Amniotic stem cell (primary cell): ENCODE measurements at places on chromosomes 1 and 21.

GRCh38 chr1:44208226-44208625 lies 5.0 kb upstream of the DMAP1 start:
- DNase-seq = no peak

- DNase-seq = no peak
Measured at GRCh38 chr1:172680733-172681275, 21.9 kb downstream of the FASLG start.

- DNase-seq = no peak
Measured at GRCh38 chr1:18588093-18588492, 42.6 kb upstream of the PAX7 start.

DNA sequence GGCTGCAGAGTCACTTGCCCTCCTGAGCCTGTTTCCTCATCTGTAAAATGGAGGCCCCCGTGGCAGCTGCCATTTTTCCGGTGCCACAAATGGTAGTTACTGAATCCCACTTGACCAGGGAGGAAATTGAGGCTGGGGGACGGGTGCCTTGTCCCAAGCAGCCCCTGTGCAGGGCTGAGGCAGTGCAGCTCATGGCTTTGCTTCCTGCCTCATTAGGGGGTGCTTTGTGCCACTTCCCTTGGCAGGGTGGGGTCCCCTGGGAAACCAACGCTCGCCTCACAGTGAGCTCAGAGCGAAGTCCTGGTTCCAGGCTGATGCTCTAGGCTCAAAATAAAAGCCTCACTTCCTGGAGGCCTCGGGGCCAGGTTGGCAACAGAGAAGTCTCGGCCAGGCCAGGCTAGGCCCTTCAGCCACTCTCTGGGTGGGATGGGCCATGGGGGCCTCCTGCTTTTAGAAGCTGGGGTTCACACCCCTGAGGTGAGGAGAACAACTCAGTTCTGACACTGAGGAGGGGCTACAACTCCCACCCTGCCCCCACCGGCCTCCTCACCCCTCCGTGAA lies 6.8 kb downstream of the LAPTM5 start:
- no peak for DNase-seq

GRCh38 chr21:36976882-36977651 lies 10.6 kb upstream of the HLCS start:
- peak; percentile 74 for DNase-seq

DNA sequence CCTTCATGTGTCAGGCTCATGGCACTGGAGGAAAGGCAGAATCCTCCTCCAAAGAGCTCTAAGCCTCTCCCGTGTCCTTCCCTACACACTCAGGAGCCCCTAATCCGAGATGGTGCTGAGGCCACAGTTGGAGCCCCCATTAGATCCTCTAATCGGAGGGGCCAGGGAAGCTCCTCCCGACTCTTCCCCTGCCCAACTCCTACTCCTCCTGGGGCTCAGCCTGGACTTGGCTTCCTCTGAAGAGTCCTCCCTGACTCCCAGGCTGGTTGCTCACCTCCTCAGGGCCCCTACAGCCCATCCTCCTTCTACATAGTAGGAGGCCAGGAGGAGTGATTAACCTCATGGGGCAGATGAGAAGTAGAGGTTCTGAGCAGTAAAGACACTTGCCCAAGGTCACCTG lies 21.3 kb upstream of the CDCP2 start:
- DNase-seq = no peak

- peak; percentile 51 for DNase-seq
Measured at GRCh38 chr1:55632058-55632457, 416.9 kb upstream of the USP24 start.

DNA sequence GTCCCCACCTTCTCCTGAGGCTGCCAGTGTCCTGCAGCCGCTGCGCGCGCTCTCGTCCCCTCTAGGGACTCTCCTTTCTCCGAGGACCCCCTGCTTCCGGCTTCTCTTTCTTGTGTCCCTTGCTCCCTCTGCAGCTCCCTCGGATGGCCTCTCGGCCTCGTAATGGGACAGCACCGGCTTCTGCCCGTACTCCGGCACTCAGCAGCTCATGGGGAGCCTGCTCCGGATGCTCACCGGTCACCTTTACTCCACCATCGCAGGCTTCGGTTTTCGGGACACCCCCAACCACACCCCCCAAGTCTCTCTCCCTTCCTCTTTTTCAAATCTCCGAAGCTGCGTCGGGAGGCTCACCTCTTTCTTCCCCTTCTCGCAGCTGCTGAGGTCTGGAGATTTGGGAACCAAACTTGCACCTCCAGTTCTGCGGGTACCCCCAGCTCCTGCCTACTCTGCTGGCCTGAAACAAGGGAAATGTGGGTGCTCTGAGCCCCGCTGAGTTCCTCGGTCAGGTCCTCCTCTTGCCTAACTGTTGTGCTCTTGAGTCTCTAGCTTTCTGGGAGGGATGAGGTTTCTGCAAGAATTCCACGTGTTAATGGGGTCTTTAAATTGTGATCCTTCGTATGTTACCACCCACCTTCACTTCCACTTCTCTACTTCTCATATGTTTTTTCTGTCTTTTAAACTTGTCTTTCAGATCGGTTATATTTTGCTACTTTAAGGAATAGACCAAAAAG lies 930 bp downstream of the CDC14A start:
- DNase-seq = no peak

- DNase-seq = no peak
Measured at GRCh38 chr1:47637111-47637685, 199.4 kb downstream of the FOXD2 start.

GRCh38 chr1:57986432-57986831 lies 560.1 kb downstream of the OMA1 start:
- DNase-seq = no peak
